LoVo (cell line): ENCODE measurements at places on chromosomes 7 and 10.
A peak's percentile ranks its signal among the peaks of the same experiment; 100 is the strongest.

- DNase-seq, result no peak
Measured at GRCh38 chr10:129626796-129627435, 159.9 kb downstream of the MGMT start.

- DNase-seq, result no peak
Measured at GRCh38 chr10:9081253-9081652, 1026.8 kb downstream of the GATA3 start.

GRCh38 chr7:30681331-30681797 is 892 bp downstream of the CRHR2 start:
- no peak for DNase-seq

DNA sequence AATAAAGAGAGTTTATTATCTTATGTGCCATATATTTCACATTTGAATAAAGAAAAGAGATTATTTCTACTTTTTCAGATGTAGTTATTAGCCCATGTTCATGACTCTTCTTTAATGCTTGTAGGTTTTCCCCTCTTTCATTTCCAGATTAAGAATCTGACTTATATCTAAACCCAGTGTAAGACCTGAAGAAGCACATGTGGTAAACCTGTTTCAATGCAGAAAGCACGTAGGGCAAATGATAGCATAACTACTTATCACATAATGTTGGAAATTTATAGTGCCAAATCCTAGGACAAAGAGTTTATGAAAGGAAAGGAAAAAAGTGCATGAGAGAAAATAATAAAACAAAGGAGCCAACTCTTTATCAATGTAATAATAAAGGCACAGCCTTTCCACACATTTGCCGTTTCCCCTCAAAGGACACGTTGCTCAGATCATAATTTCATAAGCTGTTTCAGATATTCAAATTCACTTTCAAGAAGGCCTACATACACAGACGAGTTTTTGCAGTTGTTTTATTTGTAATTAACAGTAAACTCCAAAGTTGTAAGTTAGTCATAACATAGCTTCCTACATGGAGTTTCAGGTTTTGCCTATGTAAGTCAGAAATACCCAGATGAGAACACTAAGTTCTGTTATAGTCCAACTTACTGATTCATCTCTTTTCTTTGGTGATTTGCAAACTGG is 88.8 kb upstream of the MDFIC start:
- DNase-seq, result no peak

GRCh38 chr10:21160116-21160515 is 263.0 kb upstream of the NEBL start:
- no peak for DNase-seq

GRCh38 chr7:100911484-100911883 is 15.8 kb upstream of the ACHE start:
- no peak for DNase-seq

- no peak for DNase-seq
Measured at GRCh38 chr10:49299816-49300139, 808 bp downstream of the C10orf71 start.

- no peak for DNase-seq
Measured at GRCh38 chr10:48779546-48780152, 95.0 kb downstream of the WDFY4 start.

GRCh38 chr10:28432210-28432676 is 100.7 kb upstream of the WAC start:
- DNase-seq, result peak; percentile 80

GRCh38 chr7:114986190-114987180 is 64.6 kb downstream of the MDFIC start:
- no peak for DNase-seq
